Spinal cord (tissue), 10 donors: ENCODE measurements at places on chromosomes 1 and 21. TPM values are rescaled to one million over a fixed set of nuclear protein-coding genes. Genes with fewer than 3 reads are reported as not detected.
A peak's percentile ranks its signal among the peaks of the same experiment; 100 is the strongest.

DNA sequence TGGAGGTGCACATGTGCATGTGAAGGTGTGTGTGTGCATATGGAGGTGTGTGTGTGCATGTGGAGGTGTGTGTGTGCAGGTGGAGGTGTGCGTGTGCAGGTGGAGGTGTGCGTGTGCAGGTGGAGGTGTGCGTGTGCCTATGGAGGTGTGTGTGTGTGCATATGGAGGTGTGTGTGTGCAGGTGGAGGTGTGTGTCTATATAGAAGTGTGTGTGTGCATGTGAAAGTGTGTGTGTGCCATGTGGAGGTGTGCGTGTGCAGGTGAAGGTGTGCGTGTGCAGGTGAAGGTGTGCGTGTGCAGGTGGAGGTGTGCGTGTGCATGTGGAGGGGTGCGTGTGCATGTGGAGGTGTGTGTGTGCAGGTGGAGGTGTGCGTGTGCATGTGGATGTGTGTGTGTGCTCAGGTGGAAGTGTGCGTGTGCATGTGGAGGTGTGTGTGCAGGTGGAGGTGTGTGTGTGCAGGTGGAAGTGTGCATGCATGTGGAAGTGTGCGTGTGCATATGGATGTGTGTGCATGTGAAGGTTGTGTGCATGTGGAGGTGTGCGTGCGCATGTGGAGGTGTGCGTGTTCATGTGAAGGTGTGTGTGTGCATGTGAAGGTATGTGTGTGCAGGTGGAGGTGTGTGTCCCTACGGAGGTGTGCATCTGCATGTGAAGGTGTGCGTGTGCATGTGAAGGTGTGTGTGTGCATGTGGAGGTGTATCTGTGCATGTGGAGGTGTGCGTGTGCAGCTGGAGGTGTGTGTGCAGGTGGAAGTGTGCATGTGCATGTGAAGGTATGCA is 13.5 kb downstream of the C1orf74 start:
- DNase-seq = no peak

DNA sequence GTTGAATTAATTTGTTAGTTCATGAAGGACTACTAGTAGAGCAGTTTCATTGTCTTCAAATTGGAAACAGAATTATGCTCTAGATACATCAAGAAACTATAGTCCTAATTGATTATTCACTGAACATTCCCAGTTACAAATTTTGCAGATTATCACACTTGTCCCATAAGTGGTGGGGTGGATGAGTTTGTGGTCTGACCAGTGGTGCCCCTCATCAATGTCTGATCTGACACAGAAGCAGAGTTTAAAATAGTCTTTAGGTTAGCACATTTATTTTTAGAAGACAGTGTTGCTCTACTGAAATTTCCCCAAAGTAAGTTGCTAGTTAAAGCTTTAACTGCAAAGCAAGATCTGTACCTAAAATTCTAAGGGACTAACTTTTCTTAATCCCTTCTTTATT is 42.9 kb downstream of the INKA2 start:
- no peak for DNase-seq

- no peak for DNase-seq
Observed at GRCh38 chr1:28885472-28885877, 28.9 kb upstream of the EPB41 start.

GRCh38 chr1:162008799-162009198 is 14.9 kb downstream of the OLFML2B start:
- DNase-seq = no peak

DNA sequence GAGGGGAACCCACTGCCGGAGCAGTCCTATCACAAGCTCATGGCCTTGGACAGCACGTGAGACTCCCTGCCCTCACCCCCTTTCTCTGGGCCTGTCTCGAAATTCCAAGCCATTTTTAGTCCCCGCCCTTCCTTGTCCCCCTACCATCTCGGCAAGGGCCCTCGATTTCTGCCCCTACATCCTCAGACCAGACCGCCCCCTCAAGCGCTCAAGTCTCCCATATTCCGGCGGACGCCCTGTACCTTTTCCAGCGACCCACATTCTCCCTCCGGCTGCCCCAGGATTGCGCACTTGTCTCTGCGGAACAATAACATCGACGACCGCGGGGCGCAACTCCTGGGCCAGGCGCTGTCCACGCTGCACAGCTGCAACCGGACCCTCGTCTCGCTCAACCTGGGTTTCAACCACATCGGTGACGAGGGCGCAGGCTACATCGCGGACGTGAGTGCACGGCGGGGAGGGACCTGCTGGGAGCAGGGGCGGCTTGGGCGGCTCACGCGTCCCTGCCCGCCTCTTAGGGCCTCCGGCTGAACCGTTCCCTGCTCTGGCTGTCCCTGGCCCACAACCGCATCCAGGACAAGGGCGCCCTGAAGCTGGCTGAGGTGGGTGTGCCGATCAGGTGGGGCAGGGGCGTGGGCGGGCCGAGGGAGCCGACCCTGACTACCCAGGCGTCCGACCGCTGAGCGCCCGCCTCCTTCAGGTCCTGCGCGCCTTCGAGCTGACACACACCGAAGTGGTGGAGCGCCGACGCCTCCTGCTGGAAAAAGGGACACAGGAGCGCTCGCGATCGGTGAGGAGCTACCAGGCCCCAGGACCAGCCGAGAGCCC is 7.0 kb downstream of the LRRC71 start:
- peak; percentile 79 for DNase-seq

DNA sequence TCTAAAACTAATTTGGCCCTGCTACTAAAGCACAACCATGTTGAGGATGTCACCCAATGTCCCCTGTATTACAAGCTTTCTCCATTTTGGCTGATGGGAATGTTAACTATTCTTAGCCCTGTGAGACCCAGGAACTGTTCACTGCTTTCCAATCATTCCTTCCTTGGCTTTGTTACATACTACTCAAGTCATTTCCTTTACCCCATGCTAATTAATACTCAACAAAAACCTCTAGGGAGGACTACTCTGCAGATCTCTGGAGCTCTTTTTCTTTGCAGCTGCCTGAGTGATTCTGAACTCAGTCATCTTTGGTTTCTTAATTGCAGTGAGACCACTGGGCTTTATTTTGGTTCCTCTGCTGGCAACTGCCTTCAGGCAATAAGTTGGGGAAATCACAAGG is 23.3 kb upstream of the RPE65 start:
- DNase-seq = no peak

CACNA1E gene
- 37.0 TPM for polyA plus RNA-seq

LPAR3 gene
- 0.76 TPM for polyA plus RNA-seq

GUCA2A gene
- not detected for polyA plus RNA-seq
